ENCODE measurements at places on chromosomes 3 and 15.
A peak's percentile ranks its signal among the peaks of the same experiment; 100 is the strongest.

DNA sequence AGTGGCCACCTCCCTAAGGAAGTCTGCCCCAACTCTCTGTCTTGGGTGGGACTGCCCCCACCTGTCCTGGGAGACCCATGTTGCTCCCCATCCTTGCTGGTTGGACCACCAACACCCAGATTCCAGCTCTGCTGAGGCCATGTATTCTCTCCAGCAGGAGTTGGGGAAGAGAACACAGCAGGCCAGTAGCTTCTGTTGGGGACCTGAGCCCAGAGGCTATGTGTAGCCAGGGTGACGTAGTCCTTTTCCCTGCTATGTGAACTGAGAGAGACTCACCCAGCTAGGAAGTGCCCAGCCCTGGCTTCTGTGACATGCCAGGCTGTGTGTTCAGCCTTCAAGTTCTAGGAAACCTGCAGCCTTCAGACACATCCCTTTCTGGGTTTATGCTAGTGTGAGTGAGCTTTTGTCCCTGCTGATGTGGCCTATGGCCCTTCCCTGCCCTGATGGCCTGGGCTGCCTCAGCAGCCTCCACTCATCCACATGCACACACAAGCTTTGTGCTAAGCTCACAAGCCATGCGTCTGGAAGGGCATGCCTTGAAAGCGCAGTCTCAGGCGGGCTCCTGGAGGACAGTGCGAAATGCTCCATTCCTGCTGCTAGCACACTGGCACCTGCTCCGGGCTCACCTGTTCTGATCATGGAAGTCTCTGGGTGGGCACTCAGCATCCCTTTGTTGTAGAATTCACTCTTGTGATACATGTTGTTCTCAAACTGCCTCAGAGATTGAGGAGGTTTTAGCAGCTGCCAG is 42.6 kb downstream of the KY start:
- no peak for DNase-seq

GRCh38 chr3:195892105-195893043 is 16.0 kb downstream of the TNK2 start:
- DNase-seq = peak; percentile 78

DNA sequence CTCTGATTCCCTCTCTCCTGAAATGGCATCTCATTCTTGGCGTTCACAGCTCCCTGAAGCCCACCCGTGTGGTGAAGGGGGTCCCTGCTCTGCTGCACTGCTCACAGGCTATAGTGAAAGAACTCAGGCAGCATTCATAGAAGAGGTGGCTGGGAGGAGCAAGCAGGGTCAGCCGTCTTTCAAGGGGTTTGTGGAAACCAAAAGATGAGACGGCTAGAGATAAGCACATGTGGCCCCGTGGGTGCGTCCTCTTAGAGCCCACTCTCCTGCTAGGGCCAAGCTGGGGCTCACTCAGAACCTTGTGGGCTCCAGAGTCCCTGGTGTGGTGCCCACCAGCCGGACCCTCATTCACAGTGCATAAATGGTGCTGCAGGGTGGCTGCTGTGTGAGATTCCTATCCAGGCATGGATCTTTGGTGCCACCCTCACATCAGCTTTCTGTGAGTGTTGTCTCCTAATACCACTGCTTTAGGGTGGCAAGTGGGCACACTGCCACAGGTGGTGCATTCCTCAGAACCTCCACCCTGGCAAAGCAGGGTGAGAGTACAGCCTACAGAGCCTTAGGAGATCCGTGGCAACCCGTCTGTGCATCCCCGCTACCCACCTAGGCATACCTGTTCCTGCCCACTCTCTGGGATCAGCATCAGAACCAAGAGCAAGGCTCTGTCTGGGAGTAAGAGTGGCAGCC is 11.2 kb upstream of the SEMA4B start:
- peak; percentile 2 for DNase-seq

DNA sequence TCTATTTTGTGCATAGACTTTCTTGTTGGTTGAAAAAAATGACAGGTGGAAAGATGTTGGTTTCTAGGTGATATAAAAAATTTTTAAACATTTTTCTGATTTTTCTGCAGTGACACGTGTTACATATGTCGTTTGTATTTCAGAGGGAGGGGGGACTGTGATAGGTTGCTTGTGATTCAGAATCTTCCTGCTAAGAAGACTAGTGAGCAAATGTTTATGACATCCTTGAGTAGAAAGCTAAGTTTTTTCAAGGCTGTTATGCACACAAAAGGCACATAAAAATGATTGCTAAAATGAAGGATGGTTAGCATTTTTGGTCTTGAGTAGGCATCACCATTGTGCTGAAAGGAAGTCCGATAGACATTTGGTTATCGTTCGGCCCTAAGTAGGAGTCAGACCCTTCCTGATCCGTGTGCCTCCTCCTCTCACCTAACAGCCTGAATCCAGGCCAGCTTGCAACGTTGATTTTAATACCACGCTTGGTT is 1.5 kb downstream of the ZNF639 start:
- peak; percentile 13 for DNase-seq

DNA sequence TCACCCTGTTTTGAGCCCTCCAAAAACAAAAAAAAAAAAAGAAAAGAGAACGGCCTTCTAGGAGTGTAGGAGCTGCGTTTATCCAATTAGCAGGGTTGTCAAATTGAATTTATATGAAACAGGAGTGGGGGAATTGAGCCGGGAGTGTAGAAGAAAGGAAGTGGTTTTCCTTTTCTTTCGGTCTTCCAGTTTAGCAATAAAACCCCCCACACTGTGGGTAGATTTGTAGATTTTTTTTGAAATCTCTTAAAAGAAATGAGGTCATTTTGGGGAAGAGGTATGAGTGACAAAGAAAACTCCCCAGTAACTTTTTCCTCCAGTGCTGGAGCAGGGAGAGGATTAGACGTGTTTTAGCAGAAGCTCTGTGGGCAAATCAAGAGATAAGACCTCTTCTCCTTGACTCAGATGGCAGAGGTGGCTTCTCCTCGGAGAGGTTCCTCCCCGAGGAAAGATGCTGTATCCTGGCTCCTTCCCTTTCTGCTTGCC is 30.8 kb downstream of the BOC start:
- no peak for DNase-seq

GRCh38 chr3:67001086-67001861 is 3.2 kb downstream of the KBTBD8 start:
- no peak for DNase-seq

- DNase-seq = no peak
Observed at GRCh38 chr3:53695324-53695690, 150.9 kb downstream of the CHDH start.

- DNase-seq = no peak
Observed at GRCh38 chr3:11602886-11603527, 40.7 kb downstream of the VGLL4 start.

GRCh38 chr3:150870406-150870805 is 34.8 kb downstream of the MINDY4B start:
- no peak for DNase-seq

DNA sequence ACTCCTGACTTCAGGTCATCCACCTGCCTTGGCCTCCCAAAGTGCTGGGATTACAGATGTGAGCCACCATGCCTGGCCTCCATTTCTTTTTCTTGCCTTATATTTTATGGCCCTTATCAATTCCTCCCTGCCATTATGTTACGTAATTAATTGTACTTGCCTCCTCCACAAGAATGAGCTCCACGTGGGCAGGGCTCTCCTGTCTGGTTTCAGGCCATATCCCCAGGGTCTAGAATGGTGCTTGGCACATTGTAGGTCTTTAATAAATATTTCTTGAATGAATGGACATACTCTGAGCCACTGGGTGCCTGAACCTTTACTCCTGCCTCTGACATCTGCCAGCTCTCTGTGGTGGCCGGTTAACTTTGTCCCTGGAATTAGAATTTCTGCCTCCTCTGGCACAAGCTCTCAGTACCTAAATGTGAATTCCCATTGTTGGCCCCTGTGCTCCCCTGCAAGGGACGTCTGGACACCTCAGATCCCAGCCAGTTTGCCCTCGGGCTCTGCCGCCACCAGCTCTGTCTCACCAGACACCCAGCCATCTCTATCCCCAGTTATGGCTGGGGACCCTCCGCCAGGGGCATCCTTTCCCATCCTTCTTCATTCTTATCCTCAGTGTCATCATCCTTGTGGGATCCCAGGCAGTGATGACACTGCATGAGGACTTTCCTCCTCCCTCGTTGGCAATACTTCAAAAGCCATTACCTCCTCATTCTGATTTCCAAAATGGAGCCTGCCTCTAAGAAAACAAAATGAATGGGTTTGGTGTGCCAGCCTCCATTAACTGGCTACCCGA is 165.6 kb upstream of the SMAD3 start:
- no peak for DNase-seq

All from hepatocyte (in vitro differentiated cells).